PC-9 (cell line): ENCODE measurements at places on chromosomes 13 and 19.

- peak; percentile 94 for DNase-seq
Observed at GRCh38 chr19:4457654-4458395, at the start of gene UBXN6. UBXN6 (minus strand) TSS chr19:4457794; CDS start chr19:4457697, 97 bp downstream.

GRCh38 chr13:76944456-76944855 lies 3.9 kb upstream of the ACOD1 start:
- no peak for DNase-seq

DNA sequence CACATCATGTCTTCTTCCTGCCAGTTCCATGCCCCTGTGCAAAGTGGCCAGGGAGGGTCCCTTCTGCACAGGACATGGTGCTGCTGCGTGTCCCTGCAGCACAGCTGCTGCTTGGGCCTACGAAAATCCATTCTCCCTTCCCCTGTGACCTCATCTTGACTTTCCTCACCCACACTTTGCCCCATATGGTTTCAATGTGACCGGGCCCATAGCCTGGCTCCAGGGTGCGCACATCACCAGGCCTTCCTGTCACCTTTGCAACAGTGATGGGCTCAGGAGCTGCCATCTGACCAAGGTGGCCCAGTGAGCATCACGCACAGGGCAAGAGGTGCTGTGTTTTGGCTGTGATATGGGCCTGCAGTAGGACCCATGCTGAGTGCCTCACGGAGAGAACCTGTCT lies 10.8 kb downstream of the PPP1R12C start:
- DNase-seq = no peak

GRCh38 chr13:58767566-58767965 lies 1136.0 kb downstream of the PCDH17 start:
- no peak for DNase-seq

DNA sequence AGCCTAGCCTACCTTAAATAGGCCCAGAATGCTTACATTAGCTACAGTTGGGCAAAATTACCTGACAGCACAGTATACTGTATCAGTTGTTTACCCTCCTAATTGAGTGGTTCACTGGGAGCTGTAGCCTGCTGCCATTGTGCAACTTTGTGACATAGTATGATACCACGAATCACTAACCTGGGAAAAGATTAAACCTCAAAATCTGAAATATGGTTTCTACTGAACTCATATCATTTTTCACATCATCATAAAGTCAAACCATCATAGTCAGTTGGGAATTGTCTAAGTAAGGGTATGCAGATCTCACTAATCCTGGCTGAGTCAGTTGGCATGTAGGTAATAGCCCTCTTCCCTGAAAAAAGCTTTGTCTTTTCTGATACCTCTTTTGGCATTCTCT lies 9.2 kb downstream of the PAN3 start:
- no peak for DNase-seq

DNA sequence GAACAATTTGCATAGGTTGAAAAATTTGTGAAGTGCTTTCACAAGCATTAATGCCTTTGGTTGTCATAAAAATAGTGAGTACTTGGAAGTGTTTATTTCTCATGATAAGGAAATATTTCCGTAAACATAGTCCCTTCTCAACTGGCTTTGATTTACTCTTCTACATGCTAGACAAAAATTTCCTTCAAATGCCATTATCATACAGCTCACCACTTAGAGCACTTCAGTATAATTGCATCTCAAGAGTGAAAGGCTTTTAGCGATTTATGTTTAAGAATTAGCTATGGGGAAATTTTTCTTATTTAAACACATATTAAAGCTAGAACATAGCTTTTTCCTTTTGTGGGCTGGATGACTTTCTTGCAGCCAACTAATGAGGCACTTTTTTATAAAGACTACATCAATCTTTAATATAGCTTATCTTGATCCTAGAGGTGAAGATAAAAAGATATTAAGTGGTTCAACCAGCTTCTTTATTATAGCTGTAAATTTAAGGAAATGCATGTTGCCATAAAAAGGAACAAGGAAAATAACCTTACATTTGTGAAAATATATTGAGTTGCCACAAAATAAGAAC lies 656.8 kb downstream of the SLITRK6 start:
- DNase-seq = no peak

DNA sequence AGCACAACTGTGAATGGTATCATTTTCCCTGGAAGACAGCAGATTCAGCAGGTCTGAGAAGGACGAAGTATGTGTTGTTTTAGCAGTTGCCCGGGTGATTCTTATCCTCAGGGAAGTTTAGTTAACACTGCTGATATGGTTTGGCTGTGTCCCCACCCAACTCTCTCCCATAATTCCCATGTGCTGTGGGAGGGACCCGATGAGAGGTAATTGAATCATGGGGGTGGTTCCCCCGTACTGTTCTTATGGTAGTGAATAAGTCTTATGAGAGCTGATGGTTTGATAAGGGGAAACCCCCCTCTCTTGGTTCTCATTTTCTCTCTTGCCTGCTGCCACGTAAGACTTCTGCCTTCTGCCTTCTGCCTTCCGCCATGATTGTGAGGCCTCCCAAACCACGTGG lies 81.0 kb upstream of the UBAC2 start:
- DNase-seq = no peak

GRCh38 chr13:73954808-73955207 lies 179.4 kb downstream of the KLF12 start:
- DNase-seq = no peak

DNA sequence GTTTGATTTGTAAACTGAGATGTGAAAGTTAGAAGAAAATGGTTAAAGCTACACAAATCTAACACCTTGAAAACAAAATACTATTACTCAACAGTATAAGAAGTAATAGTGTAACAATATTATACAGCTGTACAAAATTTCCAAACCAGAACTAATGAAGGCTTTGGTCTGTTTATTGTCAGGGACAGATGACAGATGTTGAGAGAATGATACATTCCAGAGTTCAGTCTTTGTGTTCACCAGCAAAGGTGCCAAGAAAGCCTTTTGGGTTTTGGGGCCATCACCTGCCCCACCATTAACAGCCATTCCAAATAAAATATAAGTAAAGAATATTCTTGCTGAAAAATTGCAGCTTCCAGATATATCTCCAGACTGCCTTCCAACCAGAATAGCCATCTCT lies 439.3 kb downstream of the PCDH20 start:
- DNase-seq = no peak

DNA sequence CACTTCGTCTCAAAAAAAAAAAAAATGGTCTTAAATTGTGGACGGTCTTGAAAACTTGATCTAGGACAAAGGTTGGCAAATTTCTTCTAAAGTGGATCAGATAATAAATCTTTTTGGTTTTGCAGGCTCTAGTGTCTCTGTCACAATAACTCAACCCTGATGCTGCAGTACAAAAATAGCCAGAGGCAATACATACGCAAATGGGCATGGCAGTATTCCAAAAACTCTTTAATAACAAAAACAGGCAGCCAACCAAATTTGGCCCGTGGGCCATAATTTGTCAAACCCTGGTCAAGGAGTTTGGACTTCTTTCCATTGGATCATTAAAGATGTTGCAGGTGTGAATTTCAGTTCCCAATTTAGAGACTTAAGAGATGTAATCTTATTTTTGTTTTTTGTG lies 93.5 kb upstream of the MRI1 start:
- DNase-seq = no peak

DNA sequence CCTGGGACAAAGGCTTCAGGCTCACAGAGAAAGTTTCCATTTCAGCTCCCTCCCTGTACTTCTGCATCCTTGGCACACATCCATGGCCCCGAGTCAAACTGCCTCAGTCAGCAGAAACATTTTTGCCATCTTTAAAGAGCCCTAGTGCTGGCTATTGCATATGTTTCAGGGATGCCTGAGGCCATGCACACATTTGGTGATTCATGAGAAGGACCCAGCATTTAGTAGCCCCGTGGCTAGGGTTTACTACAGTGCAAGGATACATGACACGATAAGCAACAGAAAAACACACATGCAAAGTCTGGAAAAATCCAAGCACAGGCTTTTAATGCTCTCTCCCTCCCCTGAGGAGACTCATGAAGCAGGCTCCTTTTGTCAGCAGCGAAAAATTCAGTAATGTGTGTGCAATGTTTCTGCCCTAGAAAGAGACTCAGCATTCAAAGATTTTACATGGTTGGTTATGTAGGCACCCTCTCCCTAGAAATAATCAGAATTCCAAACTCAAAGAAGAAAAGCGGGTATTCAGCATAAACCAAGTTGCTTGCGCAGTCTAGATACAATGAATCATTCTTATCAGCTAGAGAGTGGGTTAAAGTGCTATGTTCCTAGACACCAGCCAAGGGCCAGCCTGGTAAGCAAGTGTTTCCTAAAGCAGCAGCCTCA lies 17.6 kb downstream of the ACOD1 start:
- peak; percentile 67 for DNase-seq

GRCh38 chr13:30859326-30859725 lies 46.7 kb upstream of the MEDAG start:
- no peak for DNase-seq

- peak; percentile 37 for DNase-seq
Observed at GRCh38 chr13:69296130-69296529, 811.5 kb upstream of the ATXN8OS start.

DNA sequence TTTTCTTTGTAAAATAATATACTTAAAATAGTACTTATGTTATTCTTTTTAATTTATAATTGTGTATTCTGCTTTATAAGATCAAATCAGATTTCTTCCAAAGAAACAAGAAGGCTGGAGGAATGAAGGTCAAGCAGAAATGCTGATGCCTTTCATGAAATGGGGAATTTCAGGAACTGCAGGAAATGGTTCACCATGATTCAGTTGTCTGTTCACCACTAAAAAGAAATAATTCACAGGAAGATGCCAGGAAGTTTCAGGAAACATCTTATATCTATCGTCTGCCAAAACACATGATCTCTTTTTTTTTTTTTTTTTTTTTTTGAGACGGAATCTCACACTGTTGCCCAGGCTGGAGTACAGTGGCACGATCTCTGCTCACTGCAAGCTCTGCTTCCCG lies 15.7 kb upstream of the SCEL start:
- DNase-seq = no peak

GRCh38 chr13:92830821-92831220 lies 395.8 kb upstream of the GPC6 start:
- DNase-seq = no peak

- DNase-seq = no peak
Observed at GRCh38 chr13:31199527-31199848, 287 bp upstream of the B3GLCT start.

DNA sequence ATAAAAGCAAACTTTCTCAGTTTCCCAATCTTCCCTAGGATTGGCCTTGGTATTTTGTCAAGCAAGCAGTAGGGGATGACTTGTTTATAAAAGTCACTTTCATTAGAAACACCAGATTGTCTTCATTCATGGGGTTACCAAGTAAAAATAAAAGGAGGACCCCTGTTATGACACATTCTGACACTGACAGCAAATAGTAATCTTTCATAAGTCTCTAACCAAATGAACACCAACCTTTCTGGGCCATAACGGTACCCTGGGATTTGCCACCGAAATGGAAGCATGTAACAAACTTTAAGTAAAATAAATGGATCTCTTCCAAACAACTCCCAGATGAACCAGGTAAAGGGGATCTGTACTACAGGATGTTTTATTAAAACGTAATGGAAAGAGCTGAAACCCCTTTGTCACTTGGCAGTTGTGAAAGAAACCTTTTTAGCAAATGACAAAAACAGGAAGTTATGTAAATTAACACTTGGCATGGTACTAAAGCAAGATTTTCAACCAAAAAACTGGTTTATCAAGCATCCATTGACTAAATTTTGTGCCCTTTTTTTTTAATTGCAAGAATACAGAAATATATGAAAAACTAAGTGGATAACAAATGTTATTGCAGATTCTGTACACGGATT lies 335.6 kb downstream of the RBM26 start:
- DNase-seq = no peak
